ENCODE measurements at places on chromosomes 3 and 15. TPM values are rescaled to one million over a fixed set of nuclear protein-coding genes. Genes with fewer than 3 reads are reported as not detected.

GRCh38 chr3:113804661-113805060 lies 33.9 kb upstream of the GRAMD1C start:
- no peak for DNase-seq

DNA sequence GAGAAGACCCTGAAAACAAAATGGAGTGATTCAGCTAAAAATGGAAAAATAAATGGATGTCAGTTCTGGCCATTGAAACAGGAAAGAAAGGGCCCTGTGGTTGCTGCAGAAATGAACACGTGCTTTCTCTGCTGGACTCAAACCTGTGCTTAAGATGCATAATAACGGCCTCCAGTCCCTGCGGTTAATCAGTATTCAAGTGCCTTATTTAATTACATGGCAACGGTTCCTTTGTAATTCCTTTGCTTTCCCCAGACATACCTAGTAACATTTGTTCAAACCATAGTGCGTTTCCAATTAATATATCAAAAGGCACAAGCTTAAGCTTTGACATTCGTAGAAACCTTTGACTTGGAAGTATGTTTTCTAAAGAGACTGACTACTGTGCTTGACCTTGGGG lies 428.3 kb downstream of the GABRG3 start:
- no peak for DNase-seq

DNA sequence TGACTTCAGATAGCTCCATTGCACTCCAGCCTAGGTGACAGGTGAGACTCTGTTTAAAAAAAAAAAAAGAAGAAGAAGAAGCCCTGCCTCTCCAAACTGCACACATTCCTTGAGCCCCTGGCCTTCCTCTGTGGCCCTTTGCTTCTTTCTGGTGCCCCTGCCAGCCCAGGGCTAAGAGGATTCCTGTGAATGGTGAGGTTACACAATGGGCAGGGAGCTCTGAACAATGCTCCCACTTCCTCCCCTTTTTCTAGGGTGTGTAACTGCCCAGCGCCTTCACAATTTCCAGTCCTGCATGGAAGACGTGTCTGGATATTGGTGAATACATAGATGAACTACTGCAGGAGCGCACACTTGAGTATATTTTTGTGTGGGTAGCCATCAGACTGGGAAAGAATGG lies 3.6 kb upstream of the AMOTL2 start:
- no peak for DNase-seq

GRCh38 chr15:78429477-78429876 lies 8.5 kb upstream of the IREB2 start:
- DNase-seq = no peak

- DNase-seq = peak; percentile 32
Measured at GRCh38 chr3:99394831-99395778, 243.3 kb upstream of the COL8A1 start.

- DNase-seq = peak; percentile 99
Measured at GRCh38 chr3:194685718-194686413, at the start of gene FAM43A. Gene FAM43A, plus strand, starts transcription at chr3:194685883. Its CDS starts 944 bp downstream, at chr3:194686827.

DNA sequence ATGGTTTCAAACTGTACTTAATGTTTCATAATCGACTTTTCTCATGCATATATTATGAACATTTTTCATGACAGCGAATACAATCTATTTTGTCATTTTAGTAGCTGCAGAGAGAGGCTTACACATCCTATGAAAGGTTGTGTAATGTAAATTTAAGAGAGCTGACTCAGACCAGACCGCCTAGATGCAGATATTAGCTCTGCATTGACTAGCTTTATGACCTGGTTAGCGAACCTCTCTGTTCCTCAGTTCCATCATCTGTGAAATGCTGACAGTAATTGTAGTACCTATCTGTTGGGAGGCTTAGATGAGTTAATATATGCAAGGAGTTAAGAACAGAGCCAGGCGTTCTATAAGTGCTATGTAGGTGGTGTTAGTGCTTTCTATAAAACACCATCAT lies 116.2 kb upstream of the RASGRP1 start:
- DNase-seq = no peak

DNA sequence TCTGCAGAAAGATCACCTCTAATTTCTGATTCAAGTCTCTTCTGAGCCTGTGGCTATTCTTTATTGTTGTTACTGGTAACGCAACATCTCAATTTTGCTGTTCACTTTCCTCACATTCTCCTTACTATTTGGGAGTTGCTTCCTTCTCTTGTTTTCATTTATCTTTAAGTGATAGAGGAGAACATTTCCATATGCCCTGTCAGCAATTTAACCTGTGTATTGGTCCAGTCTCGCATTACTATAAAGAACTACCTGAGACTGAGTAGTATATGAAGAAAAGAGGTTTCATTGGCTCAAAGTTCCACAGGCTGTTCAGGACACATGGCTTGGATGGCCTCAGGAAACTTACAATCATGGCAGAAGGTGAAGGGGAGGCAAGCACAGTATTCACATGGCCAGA lies 1025.1 kb downstream of the OTOL1 start:
- no peak for DNase-seq

DNA sequence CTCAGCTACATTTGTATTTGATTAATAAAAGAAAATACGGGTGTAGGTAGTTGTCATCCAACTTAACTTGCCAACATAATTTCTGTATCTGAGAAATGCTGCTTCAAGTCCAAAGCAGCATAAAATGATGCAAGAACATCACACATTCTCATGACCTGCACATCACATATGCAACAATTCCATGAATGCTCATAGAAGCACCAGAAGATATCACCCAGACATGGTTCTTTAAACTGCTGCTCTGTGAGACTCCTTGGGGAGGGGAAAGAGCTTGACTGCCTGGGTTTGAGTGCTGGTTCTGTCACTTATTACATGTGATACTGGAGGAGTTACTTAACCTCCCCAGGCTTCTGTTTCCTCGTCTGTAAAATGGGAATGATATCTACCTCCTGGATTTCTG lies 39.4 kb downstream of the CHST14 start:
- no peak for DNase-seq

GRCh38 chr3:23991683-23992628 lies 46.9 kb downstream of the NR1D2 start:
- peak; percentile 63 for DNase-seq

DNA sequence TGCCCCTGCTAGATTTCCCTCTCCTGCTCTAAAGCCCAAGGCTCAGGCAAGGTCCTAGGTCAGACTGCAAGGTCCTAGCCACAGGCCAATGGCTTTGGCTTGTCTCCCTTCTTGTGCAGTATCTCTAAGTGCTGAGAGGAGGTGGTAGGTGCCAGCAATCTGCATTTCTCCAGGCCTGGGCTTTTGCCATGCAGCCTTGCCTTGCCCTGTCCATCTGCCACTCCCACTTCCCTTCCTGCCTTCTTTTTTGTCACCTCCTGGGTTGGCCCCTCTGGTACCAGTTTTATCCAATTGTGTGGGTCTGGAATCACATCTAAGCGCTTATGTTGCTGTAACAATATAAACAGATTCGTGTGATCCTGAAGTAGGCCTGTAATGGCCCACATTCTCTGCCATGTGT lies 109.9 kb downstream of the MYRIP start:
- no peak for DNase-seq

- DNase-seq = peak; percentile 92
Measured at GRCh38 chr3:38829404-38829803, 13.4 kb upstream of the SCN10A start.

DNA sequence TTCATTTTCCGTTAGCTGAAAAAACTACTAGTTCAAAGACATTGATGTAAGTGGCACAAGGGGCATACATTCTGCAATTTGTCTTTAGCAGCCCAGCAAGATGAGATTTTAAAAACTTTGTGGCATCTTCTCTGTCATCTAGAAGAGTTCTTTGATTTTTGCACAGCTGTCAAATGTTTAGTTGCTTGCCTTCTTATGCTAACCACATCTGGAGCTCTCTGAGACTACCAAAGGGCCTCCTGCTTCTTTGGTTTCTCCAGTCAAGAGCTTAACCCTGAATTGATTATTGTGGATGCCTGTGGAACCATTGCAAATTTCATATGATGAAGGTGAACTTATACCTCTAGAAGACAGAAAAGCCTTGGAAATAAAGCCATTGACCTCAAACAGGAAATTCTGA lies 468.7 kb upstream of the RGMA start:
- no peak for DNase-seq

- no peak for DNase-seq
Measured at GRCh38 chr3:183487016-183487415, 58.6 kb upstream of the MCF2L2 start.

- no peak for DNase-seq
Measured at GRCh38 chr15:35061161-35061824, 23.8 kb downstream of the NANOGP8 start.

GRCh38 chr3:101690972-101691371 lies 4.5 kb upstream of the RPL24 start:
- peak; percentile 39 for DNase-seq

GRCh38 chr3:119796785-119797184 lies 14.9 kb downstream of the NR1I2 start:
- no peak for DNase-seq

DNA sequence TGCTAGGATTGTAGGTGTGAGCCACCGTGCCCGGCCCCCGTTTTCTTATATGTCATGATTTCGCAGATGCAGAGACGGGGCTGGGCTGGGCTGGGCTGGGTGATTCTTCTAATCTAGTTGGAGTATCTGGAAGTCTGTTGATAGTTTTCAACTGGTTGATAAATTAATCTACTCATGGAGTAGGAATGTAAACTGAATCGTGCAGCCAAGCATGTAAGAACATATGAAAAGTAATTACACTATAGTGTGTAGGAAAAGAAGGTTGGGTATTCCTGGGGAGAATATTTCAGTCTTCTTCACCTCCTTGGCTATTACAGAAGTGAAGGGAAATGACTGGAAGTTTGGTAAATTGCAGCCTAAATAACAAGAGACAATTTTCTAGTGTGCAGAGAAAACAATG lies 82.6 kb upstream of the MAGI1 start:
- no peak for DNase-seq

- no peak for DNase-seq
Measured at GRCh38 chr3:47283591-47284364, 1.0 kb downstream of the KLHL18 start.

- no peak for DNase-seq
Measured at GRCh38 chr3:54356261-54357045, 234.1 kb downstream of the CACNA2D3 start.

- DNase-seq = no peak
Measured at GRCh38 chr3:193673845-193674244, 80.8 kb downstream of the OPA1 start.

DNA sequence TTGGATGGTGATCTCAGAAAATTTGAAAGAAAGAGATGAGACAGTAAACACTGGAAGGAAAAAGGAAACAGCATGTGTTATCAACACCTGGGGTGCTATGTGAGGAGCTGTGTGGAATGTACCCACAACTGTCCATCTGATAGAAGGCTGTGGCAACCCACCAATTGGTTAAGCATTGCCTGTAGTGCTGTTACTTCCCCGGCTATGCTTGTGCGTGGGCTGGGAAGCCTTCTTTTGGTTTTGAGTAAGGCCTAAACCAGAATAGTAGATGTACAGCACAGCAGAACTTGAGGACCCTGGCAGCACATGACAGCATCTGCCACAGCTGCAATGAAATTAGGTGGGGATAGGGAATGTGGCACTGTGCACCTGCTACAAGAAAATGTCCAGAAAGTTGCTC lies 184.5 kb downstream of the FHIT start:
- DNase-seq = no peak

- DNase-seq = no peak
Measured at GRCh38 chr3:100856821-100857220, 136.4 kb downstream of the ABI3BP start.

DNA sequence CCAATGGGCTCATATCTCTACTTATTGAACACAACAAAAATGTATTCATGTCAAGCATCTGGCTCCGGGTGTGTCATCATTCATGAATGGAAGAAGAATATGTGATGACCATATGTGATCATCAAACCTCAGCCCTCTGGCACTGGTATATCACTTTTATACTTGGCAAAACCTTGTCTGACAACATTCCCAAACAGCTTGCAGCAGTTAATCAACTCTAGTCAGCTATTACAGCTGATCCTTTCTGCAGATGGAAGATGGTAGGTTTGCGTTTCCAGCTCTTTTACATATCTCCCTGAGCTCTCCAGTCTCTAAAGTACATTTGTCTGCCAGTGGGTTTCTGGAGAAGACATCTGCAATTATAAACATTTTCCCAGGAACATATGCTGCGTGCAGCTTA lies 6.6 kb downstream of the PLSCR5 start:
- no peak for DNase-seq

GRCh38 chr3:48042071-48042760 lies 26.0 kb upstream of the MAP4 start:
- peak; percentile 54 for DNase-seq

GRCh38 chr3:58009026-58009748 lies 965 bp downstream of the FLNB start:
- DNase-seq = peak; percentile 78

GRCh38 chr15:101625184-101625583 lies 27.0 kb downstream of the TM2D3 start:
- no peak for DNase-seq

DNA sequence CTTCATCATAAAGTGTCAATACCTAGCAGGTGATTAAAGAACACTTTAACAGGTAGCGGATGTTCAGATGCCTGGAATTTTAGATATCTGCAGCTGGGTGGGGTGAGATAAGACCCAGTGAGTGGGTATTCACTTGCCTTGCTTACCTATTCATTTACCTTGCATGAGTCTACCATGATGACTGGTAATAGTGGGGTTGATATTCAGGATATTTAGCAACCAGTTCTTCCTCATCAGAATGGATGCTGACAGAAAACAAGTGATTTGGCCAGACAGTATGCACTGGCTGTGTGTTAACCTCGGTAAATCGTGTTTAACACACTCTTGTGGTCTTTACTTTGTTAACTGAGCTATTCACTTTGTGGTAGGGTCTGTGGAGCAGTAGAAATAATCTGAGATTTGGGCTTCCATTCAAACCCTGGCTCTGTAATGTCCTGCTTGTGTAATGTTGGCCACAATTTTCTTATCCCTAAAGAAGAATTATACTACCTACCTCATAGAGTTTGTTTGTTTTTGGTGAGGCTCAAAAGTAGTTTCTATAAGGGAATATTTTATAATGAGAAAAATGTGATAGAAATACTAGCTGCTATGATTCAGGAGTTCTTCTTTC lies 391.9 kb upstream of the TBL1XR1 start:
- no peak for DNase-seq

DNA sequence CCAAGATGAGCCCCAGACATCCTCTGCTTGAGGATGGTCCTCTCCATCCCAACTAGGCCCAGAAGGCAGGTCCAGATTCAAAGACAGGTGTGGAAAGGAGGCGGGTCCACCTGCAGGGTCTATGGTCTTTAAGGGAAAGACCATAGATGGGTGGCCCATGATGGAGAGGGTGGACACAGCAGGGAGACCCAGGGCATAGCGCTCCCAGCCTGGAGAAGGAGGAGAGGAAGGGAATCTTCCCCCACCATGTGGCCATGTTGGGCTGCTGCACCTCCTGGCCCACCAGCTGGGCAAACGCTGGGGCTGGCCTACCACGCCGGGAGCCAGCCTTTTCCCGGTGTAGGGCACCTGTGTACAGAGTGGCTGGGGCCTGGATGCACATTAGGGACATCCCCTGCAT lies 265.2 kb upstream of the TLE3 start:
- no peak for DNase-seq

TRH gene
- under 0.01 TPM for total RNA-seq

TTLL13 gene
- total RNA-seq = under 0.01 TPM

TEX55 gene
- not detected for total RNA-seq

CHRD gene
- total RNA-seq = 0.29 TPM

Measured in osteoblast (primary cell).